ENCODE measurements at places on chromosomes 5 and 9.
A peak's percentile ranks its signal among the peaks of the same experiment; 100 is the strongest.

- DNase-seq = no peak
Observed at GRCh38 chr5:67652201-67652600, 455.6 kb upstream of the CD180 start.

- DNase-seq = no peak
Observed at GRCh38 chr9:34566972-34567371, 22.6 kb downstream of the CNTFR start.

- peak; percentile 31 for DNase-seq
Observed at GRCh38 chr9:2159521-2160454, 144.6 kb downstream of the SMARCA2 start.

GRCh38 chr5:135887447-135887864 is 8.2 kb downstream of the IL9 start:
- no peak for DNase-seq

GRCh38 chr5:178435321-178436238 is 154.6 kb downstream of the COL23A1 start:
- DNase-seq = no peak

DNA sequence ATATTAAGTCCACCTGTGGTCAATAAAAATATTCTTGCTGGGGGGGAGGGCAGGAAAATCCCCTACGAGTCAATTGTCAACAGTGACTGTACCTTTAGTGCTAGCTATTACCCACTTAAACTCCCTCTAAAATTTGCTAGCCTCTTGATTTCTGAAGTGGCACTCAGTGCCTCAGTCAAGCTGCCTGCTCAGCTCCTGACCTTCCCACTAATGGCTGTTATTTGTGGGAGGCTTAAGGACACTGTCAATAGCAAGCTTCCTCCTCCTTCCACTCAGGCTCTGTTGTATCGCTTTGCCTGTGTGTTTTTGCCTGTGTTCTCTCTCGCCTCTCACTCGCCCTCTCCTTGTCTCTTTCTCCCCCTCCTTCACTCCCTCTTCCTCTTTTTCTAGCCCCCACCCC is 140.8 kb downstream of the BNC2 start:
- peak; percentile 46 for DNase-seq

GRCh38 chr5:32934529-32934928 is 223.4 kb downstream of the NPR3 start:
- DNase-seq = no peak

- no peak for DNase-seq
Observed at GRCh38 chr9:137116027-137116507, 1.5 kb upstream of the DPP7 start.

DNA sequence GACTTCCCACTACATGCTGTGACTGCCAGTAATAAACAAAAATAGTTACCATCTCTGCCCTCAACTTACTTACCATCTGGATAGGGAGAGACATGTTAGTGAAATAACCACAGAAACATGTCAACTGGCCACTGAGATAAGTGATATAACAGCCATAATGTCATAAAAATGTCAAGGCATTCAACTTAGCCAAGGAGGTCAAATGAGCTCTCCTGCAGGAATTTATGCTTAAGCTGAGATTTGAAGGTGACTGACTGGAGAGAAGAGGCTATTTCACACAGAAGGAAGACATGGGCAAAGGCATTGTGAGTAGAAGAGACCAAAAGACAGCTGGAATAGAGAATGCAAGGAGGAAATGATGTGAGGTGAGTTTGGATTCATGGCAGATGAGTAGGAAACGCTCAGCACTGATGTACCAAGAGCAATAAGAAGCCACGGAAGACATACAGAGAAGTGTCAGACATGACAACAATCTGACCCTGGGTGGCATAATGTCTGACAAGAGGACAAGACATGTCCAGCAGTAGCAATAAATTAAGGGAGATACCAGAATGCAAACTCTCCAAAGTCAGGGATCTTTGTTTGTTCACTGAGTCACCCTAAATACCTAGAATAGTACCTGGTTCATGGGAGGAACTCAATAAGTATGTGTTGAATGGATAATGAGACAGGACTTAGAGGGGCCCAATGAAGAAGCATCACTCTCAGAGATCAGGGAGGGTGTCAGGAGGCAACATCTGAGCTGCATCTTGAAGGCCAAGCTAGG is 318.8 kb downstream of the ACTL7B start:
- no peak for DNase-seq

DNA sequence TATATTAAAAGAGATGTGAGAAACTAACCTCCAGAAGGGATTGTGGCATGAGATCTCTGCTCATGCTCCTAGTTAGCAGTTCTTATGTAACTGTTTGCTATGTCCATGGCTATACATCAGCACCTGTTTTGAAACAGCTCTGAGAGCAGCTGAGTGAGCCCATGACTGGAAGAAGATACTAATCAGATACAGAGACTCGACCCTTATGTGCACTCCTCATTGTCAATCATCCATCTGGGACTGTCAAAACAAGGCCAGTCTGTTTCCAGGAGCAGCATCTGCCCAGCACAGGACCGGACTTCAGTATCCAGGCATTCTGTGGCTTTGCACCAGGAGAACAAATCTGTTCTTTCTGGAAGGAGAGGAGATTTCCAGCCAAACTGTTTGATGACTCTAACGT is 77.7 kb downstream of the EFNA5 start:
- DNase-seq = no peak

DNA sequence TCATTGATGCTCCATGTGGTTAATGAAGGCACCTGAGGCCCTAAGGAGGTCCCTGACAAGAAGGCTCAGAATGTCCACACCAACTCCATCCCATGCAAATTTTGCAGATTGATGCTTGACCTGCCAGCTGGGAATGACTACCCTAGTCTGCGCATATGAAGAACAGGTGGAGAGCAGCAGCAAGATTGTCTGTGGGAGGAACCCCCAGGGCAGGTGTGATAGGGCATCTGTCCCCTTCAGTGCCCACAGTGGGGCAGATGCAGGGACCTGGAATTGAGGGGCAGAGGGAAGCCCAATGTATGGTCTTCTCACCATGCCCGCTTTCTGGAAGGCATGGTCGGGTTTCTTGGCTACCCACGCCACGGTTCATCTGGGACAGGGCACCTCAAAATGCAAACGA is 79.6 kb downstream of the MACROH2A1 start:
- no peak for DNase-seq

DNA sequence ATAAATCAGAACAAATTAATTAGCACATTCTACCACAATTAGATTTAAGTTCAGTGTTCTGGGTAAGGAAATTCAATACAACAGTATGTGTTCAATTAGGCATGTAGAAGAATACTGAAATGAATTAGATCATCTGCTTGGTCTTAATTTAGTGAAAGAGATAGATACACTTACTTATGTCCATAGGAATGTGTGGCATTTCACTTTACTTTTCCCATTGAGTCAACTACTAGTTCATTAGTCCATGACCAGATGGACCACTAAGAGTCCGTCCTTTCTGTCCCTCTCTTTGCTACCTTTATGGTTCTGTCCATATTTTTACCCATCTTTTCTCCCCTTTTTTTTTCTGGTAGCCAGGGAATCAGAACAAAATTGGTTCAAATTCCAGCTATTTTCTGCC is 276.9 kb downstream of the OSTF1 start:
- no peak for DNase-seq

DNA sequence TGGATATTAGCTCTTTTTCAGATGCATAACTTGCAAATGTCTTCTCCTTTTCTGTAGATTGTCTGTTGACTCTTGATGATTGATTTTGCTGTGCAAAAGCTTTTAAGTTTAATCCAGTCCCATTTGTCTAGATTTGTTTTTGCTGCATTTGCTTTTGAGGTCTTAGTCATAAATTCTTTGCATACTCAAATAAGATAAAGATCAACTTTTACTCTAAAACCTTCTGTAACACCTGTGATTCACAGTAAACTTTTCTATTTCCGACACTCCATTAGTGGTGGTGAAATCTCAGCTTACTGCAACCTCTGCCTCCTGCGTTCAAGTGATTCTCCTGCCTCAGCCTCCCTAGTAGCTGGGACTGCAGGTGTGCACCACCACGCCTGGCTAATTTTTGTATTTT is 239.0 kb upstream of the ST8SIA4 start:
- DNase-seq = no peak

GRCh38 chr5:178149199-178149932 is 4.3 kb downstream of the NHP2 start:
- DNase-seq = no peak

DNA sequence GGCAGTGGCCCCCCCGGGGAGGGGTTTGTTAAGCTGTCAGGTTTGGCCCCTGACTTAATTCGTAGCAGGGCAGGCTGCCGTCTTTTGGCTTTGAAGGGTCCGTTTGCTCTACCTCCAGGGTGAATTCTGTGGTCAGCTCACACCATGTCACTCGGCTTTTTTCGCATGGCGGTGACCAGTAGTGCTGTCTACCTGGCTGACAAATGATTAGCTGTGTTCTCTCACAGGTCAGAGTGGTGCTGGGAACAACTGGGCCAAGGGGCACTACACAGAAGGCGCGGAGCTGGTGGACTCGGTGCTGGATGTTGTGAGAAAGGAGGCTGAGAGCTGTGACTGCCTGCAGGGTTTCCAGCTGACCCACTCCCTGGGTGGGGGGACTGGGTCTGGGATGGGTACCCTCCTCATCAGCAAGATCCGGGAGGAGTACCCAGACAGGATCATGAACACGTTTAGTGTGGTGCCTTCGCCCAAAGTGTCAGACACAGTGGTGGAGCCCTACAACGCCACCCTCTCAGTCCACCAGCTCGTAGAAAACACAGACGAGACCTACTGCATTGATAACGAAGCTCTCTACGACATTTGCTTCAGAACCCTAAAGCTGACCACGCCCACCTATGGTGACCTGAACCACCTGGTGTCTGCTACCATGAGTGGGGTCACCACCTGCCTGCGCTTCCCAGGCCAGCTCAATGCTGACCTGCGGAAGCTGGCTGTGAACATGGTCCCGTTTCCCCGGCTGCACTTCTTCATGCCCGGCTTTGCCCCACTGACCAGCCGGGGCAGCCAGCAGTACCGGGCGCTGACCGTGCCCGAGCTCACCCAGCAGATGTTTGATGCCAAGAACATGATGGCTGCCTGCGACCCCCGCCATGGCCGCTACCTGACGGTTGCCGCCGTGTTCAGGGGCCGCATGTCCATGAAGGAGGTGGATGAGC is 1.4 kb downstream of the TUBB4B start:
- no peak for DNase-seq

DNA sequence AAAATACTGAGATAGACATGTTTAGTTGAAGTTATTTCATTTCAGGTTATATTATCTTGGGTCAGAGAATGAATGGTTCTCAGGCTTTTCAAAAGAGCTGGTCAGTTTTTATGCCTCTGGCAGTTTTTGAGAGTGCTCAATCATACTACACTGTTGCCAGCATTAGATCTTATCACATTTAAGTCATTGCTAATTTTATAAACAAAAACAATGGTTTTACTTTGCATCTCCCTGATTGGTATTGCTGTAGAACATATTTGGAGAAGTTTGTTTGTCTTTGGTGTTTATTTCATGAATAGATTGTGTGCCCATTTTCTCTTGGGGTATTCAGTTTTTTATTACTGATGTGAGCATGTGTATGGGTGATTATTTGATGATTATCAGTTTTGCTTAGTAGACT is 1.5 kb downstream of the CATSPER3 start:
- no peak for DNase-seq

GRCh38 chr5:31196309-31196708 is 2.8 kb downstream of the CDH6 start:
- no peak for DNase-seq

DNA sequence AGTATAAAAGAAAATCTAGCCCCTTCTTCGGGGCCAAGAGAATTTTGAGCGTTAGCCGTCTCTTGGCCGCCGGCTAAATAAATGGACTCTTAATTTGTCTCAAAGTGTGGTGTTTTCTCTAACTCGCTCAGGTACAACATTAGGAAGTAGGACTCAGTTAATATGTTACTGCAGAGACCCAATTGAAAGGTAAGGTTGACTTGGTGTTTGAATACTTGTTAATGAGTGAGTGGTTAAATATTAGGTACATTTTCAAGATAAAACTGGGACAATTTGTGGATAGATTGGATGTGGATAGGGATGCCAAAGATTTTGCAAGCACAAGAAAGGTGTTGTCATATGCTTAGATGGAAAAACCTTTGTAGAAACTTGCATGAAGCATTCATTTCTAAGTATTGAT is 1177.3 kb upstream of the CDH18 start:
- no peak for DNase-seq

- no peak for DNase-seq
Observed at GRCh38 chr5:94613583-94613982, 4.8 kb downstream of the KIAA0825 start.

GRCh38 chr9:94639061-94639998 is at the start of gene FBP1:
Gene FBP1, minus strand, starts transcription at chr9:94639518. Its CDS starts 208 bp downstream, at chr9:94639310.
- DNase-seq = no peak

GRCh38 chr9:123268465-123269259 is at the start of gene STRBP:
Gene STRBP, minus strand, starts transcription at chr9:123268586. Its CDS starts 84,452 bp downstream, at chr9:123184134.
- peak; percentile 86 for DNase-seq

GRCh38 chr9:98640394-98640793 is 68.3 kb downstream of the GABBR2 start:
- no peak for DNase-seq

DNA sequence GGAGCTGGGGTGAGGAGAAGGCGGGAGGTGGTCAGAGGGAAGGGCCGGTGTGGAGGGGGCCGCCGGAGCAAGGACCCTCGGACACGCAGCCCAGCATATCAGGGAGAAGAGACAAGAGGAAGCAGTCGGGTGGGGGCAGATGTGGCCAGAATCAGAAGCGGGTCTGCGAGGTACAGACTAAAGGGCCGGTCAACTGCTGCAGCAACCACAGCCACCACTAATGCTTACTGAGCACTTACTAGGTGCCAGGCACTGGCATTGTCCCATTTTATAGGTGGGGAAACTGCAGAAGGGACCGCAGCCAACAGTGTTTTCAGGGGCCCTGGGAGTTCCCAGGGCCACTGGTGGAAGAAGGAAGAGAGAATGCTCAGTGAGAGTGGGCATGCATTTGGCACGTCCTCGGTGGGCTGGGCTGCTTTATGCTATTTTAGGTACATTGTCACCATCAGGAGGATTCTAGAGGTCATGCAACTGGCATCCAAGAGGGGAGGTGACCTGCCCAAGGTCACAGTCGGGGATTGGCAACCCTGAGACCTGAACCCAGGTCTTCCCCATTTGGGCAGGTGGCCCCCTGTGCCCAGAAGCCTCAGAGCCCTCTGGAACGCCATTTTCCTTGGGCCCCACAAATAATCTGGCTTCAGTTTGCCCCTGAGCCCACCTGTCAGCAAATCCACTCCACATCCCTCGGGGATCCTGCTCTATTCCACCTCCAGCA is 53.4 kb downstream of the DUSP1 start:
- no peak for DNase-seq

Data from NCI-H1417 treated with DMSO at 0.1 percent for 48 hours (cell line).